ENCODE measurements at places on chromosomes 12 and 14. TPM values are rescaled to one million over a fixed set of nuclear protein-coding genes. Genes with fewer than 3 reads are reported as not detected.

The REP15 gene
- total RNA-seq, result 2.6 TPM

The SPX gene
- 0.32 TPM for total RNA-seq

The TMCC3 gene
- total RNA-seq, result 0.24 TPM

The ACOT6 gene
- 0.16 TPM for total RNA-seq

The CFAP73 gene
- not detected for total RNA-seq

The COQ5 gene
- 24.3 TPM for total RNA-seq

The MYF5 gene
- total RNA-seq, result not detected

The TSHR gene
- total RNA-seq, result 2.3 TPM

The TWF1 gene
- total RNA-seq, result 136 TPM

The DNAAF2 gene
- 7.6 TPM for total RNA-seq

The OTX2 gene
- not detected for total RNA-seq

The NEUROD4 gene
- not detected for total RNA-seq

The ACACB gene
- total RNA-seq, result 18.5 TPM

The AMDHD1 gene
- total RNA-seq, result under 0.01 TPM

The SDR9C7 gene
- not detected for total RNA-seq

The GLI1 gene
- total RNA-seq, result 0.61 TPM

The ACOT4 gene
- 0.73 TPM for total RNA-seq

The PRICKLE1 gene
- 2.6 TPM for total RNA-seq

The SLC24A4 gene
- total RNA-seq, result not detected

The PIWIL1 gene
- not detected for total RNA-seq

The GALNT6 gene
- 48.9 TPM for total RNA-seq

The CHGA gene
- total RNA-seq, result not detected

The CCDC38 gene
- total RNA-seq, result not detected

The BTBD7 gene
- total RNA-seq, result 34.2 TPM

The WNT1 gene
- total RNA-seq, result not detected

The CD163 gene
- 0.24 TPM for total RNA-seq

The SPIC gene
- not detected for total RNA-seq

The LMBR1L gene
- total RNA-seq, result 22.5 TPM

The TAS2R43 gene
- total RNA-seq, result 3.4 TPM

Measured in hair follicle dermal papilla cell (primary cell).